NCI-H2029 (cell line): ENCODE measurements at places on chromosomes 1 and 21.

GRCh38 chr1:111407301-111407700 is 20.2 kb downstream of the OVGP1 start:
- DNase-seq, result no peak

- no peak for DNase-seq
Observed at GRCh38 chr21:46051821-46052675, 45.9 kb upstream of the COL6A2 start.

DNA sequence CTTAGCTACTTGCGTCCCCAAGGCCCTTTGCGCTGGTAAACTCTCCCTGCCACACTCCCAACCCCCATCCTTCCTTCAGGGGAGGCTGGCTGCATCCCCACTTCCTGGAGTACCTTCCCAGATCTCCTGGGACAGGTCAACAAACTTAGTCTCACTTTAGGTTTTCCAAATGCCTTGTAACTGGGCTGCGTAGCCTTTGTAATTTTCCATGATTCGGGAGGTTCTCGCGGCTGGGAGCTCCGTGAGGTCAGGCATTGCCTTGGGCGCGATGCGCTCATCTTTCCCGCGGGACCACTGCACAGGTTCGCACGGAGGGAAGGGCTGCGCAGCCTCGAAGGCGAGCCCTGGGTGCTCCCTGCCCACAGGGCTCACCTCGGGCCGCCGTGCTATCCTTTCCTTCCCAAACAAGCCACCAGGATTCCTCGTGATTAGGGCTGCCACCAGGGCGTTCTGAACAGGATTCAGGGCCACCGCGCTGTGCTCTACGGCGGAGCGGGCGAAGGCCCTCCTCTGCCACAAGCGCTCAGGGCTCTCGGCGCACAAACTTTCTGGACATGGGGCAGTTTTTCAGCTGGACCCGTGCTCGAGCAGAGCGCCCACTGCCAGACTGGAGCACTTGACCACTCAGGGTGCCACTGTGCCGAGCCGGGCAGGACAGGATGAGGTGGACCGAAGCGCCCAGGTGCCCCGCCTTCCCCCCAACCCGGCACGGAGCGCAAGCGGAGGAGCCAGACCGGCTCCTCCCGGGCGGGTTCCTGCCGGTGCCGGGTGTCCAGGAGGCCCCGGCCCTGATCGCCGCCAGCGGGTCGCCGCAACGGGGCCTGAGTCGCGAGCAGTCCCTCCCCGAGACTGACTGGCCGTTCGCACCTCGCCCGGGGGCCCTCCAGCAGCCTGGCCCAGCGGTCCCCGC is 1.1 kb downstream of the TMPRSS2 start:
- DNase-seq, result no peak

GRCh38 chr1:200260597-200261335 is 149.1 kb downstream of the ZNF281 start:
- no peak for DNase-seq

DNA sequence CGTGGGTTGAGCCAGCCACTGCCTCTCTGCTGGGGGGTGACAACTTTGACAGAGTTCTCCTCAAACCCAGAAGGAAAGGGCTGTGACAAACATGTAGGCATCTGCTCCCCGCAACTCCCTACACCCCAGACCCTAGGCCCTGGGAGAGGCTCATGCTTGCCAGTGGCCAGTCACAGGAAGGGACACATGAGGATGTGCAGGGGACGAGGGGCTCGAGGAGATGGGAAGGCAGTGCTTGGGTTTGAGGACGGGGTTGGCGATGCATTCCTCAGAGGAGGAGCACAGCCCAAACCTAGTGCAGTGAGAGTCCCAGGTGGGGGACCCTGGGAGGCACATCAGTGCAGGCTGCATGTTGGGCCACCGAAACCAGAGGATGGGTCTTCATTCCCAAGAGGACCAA is 62.1 kb downstream of the STUM start:
- no peak for DNase-seq

- DNase-seq, result no peak
Observed at GRCh38 chr1:18387307-18387706, 93.4 kb upstream of the KLHDC7A start.

- DNase-seq, result no peak
Observed at GRCh38 chr1:2236695-2237677, 8.9 kb downstream of the SKI start.

- peak; percentile 100 for DNase-seq
Observed at GRCh38 chr1:37940299-37940947, 6.4 kb downstream of the INPP5B start.

GRCh38 chr1:242854466-242854865 is 330.0 kb upstream of the PLD5 start:
- no peak for DNase-seq

DNA sequence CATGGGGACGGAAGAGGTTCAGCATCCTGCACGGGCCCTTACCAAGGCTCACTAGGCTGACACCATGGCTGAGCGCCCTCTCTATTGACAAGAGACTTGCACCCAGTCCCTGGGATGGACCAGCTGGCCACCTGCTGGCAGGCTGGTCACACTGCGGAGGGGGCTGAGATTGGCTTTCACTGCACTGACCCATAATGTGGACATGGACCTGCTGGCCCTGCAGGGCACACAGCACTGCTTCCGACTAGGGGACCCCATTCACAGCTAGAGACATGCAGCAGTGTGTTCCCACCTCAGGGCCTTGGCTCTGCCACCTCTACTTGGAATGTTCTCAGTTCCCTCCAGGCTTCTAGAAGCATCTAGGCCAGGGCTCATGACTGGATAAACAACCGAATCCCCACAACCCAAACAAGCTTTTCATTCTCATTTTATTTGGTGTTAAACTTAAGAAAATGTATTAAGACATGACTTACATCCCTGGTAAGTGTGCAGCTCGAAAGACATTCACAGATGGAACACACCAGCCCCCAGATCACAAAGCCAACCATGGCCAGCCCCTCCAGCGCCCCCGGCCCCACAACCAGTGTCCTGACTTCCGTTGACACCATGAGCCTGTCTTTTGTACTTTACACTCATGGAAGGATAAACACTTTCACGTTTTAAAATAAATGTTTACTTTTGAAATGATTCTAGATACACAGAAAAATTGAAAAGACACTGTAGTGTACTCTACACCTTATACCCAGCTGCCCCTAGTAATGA is 9.3 kb upstream of the SRARP start:
- peak; percentile 17 for DNase-seq

- no peak for DNase-seq
Observed at GRCh38 chr1:171590022-171590421, 32.0 kb upstream of the MYOCOS start.

GRCh38 chr1:114901814-114902213 is 47.2 kb downstream of the SYCP1 start:
- DNase-seq, result no peak

- DNase-seq, result peak; percentile 74
Observed at GRCh38 chr1:244751271-244751895, 84.1 kb upstream of the COX20 start.

DNA sequence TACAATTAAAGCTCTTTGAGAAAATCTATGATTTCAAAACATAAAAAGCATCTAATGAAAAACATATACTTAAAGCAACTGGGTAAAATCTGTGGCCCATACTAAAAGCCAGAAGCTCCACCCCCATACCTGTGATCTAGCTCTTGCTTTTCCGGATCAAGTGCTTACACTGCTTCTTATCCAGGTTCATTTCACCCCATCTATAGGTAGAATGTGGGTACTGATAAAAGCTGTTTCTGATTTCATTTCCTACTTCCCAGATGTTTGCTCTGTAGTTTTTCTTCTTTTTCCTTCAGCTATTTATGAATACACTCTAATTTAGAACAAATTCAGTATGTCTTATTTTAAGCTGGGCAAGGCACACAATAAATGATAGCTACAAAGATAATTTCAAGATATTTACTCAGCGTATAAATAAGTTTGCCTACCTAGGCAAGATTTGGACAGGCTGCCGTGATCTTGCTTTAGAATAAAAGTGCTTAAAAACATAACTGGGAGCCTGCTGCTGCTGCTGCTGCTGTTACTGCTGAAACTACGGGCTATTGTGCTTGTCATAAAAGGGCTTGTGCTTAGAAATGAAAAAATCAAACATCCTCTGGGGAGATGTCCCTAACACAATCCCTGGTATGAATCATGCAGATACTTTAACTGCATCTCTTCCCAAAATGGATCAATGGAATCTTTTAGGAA is 2.1 kb downstream of the SIPA1L2 start:
- peak; percentile 70 for DNase-seq

- DNase-seq, result peak; percentile 16
Observed at GRCh38 chr1:182595641-182596240, 6.7 kb upstream of the RNASEL start.

GRCh38 chr1:206102292-206102936 is 14.8 kb downstream of the AVPR1B start:
- no peak for DNase-seq

DNA sequence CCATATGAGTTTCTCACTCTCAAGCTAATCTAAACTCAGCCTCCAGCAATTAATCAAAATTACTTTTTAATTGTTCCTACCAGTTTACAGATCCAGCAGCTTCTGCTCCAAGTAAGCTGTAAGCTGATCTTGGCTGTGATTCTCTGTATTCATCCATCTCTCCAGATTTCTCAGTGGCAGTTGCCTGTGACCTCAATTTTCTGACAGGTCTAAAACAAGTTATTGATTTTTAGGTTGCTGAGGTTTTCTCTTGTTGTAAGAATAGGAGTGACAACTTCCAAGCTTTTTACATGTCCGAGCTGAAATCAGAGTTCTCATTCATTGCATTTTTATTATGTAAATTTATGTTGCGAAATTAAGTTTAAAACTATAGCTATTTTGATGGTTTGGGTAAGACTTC is 1044.4 kb downstream of the PLA2G4A start:
- DNase-seq, result no peak

DNA sequence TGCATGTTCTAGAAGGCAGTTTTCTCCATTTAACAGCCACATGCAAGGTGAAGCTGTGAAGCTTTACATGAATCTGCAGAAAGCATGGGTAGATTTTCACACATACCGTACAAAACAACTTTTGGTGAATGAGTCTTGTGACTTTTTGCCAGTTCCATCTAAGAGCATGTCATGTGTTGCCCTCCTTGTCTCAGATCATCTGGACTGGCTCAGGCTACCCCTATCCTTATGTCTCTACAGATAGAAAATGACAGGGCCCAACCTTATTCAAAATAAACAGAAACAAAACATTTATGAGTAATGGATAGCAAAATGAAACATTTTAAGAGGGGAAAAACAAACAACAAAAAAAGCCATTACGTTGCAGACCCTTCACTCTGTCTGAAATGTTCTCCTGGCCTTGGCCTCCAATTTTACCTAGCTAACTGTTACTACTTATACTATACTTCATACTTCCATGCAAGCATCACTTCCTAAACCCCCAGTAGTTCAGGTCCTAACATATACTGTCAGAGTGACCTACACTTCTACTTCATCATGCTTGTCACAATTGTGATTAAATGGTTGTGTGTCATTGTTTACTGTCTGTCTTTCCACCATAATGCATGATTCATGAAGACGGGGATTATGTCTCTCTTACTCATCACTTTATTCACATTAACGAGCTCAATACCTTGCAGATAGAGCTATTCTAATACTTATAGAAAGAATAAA is 39.0 kb downstream of the LRRC8C start:
- DNase-seq, result no peak

GRCh38 chr1:160451119-160451858 is 50.9 kb downstream of the VANGL2 start:
- no peak for DNase-seq

DNA sequence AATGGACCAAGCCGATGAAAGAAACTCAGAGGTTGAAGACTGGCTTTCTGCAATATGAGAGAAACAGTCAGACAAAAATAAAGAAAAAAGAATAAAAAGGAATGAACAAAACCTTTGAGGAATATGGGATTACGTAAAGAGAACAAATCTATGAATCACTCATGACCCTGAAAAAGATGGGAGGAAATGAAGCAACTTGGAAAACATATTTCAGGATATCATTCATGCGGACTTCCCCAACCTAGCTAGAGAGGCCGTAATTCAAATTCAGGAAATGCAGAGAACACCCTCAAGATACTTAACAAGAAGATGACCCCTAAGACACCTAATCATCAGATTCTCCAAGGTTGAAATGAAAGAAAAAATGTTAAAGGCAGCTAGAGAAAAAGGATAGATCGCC is 705.3 kb upstream of the CHRM3 start:
- no peak for DNase-seq

DNA sequence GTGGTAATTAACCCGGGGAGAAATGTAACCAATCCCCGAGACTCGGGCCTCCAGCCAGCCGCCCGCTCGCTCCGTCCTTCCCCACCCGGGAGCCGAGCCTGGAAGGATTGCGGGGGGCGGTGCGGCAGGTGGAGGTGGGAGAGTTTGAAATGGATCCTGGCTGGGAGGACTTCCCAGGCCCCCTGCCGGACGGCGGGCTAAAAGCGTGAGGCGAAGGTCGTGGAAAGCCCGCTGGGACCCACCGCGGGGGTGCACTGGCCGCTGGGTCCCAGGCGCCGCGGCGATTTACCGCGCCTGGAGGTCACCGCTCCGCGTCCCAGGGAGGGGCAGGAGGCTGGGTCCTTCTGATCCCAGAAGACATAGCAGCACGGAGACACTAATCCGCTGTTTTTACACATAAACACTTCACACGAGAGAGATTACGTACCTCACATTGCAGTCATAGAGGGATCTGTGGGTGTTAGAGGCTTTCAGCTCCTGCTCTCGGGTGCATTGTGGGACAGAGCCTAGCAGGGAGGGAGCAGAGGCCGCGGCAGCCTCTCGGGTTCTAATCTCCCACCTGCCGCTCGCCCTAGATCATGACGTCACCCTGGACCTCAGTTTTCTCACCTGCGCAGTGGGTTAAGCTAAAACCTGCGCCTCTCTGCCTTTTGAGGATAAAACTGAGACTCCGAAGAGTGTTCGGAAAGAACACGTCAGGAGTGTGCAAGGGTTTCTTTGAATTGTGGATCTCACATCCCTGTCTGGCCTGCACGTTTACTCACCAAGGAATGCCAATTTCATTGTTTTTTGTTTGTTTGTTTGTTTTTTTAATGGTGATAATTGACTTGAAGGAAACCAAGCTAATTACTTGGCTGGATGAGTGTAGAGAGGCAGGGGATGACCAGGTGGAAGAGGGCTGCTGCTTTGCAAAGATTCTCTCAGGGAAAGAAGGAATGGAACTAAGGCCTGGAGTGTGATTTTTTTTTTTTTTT is 17.1 kb upstream of the TMEM9 start:
- peak; percentile 53 for DNase-seq

DNA sequence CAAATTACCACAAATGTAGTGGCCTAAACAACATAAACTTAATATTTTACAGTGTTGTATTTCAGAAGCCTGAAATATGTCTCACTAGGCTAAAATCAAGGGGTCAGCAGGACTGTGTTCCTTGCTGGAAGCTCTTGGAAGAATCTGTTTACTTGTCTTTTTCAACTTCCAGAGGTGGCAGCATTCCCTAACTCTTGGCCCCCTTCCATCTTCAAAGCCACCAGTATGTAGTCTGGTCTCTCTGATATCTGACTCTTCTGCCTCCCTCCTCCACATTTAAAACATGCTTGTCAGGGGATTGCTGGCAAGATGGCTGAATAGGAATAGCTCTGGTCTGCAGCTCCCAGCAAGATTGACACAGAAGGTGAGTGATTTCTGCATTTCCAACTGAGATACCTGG is 567.5 kb downstream of the PLA2G4A start:
- no peak for DNase-seq

- no peak for DNase-seq
Observed at GRCh38 chr1:245444147-245444828, 289.5 kb downstream of the KIF26B start.
